Aortic smooth muscle cell (primary cell): ENCODE measurements at places on chromosomes 1 and 21. TPM values are rescaled to one million over a fixed set of nuclear protein-coding genes. Genes with fewer than 3 reads are reported as not detected.

Gene FNDC10
- 0.79 and 0.87 TPM in 2 replicates for total RNA-seq

Gene PRDM16
- total RNA-seq = 25.9 and 47.1 TPM in 2 replicates

Gene PAQR6
- total RNA-seq = 0.26 and 0.44 TPM in 2 replicates

Gene SPRR4
- not detected in 2 replicates for total RNA-seq

Gene CLCA1
- total RNA-seq = not detected in 2 replicates

Gene PGLYRP3
- total RNA-seq = not detected in 2 replicates

Gene IGSF5
- not detected in 2 replicates for total RNA-seq

Gene TDRD5
- not detected in 2 replicates for total RNA-seq

Gene BNIPL
- total RNA-seq = 0.25 and 0.40 TPM in 2 replicates

Gene TTLL10
- not detected in 2 replicates for total RNA-seq

Gene EVI5
- 92.9 and 108 TPM in 2 replicates for total RNA-seq

Gene GORAB
- total RNA-seq = 20.2 and 26.5 TPM in 2 replicates

Gene CAMK2N1
- 6.9 and 8.2 TPM in 2 replicates for total RNA-seq

Gene STUM
- total RNA-seq = not detected in 2 replicates

Gene CREB3L4
- total RNA-seq = 6.5 and 7.6 TPM in 2 replicates

Gene KPRP
- total RNA-seq = not detected in 2 replicates

Gene KRTAP23-1
- not detected in 2 replicates for total RNA-seq

Gene KRTAP10-6
- not detected in 2 replicates for total RNA-seq

Gene FCRL5
- total RNA-seq = not detected in 2 replicates

Gene DIPK1A
- total RNA-seq = 4.5 and 5.3 TPM in 2 replicates

Gene TSPAN2
- total RNA-seq = 0.12 and 0.13 TPM in 2 replicates

Gene HSF2BP
- total RNA-seq = 1.1 and 1.2 TPM in 2 replicates

Gene FCER1G
- not detected in 2 replicates for total RNA-seq

Gene RPTN
- total RNA-seq = not detected in 2 replicates

Gene ZNF695
- total RNA-seq = 1.4 and 2.2 TPM in 2 replicates

Gene F3
- total RNA-seq = 0.92 and 3.4 TPM in 2 replicates

Gene LAMTOR5
- total RNA-seq = 43.9 and 67.9 TPM in 2 replicates

Gene CRYAA
- not detected in 2 replicates for total RNA-seq

Gene KRTAP10-9
- total RNA-seq = not detected in 2 replicates

Gene DR1
- 28.9 and 43.8 TPM in 2 replicates for total RNA-seq

Gene NOS1AP
- under 0.01 TPM in 1 of 2 replicates, not detected in the other for total RNA-seq

Gene PTPN7
- not detected in 2 replicates for total RNA-seq

Gene PRR9
- not detected in 2 replicates for total RNA-seq

Gene OR2L5
- not detected in 2 replicates for total RNA-seq

Gene WNT2B
- 3.0 and 3.4 TPM in 2 replicates for total RNA-seq

Gene ANGPTL7
- total RNA-seq = not detected in 2 replicates

Gene HIPK1
- total RNA-seq = 22.6 and 23.5 TPM in 2 replicates

Gene CLIC6
- 0.12 and 0.13 TPM in 2 replicates for total RNA-seq

Gene IARS2
- 119 and 124 TPM in 2 replicates for total RNA-seq

Gene LCE5A
- total RNA-seq = not detected in 2 replicates

Gene PTGS2
- 32.6 and 181 TPM in 2 replicates for total RNA-seq

Gene FAM3B
- 0.13 TPM in 1 of 2 replicates, not detected in the other for total RNA-seq

Gene KRTAP21-2
- not detected in 2 replicates for total RNA-seq

Gene MEX3A
- total RNA-seq = 0.40 and 0.50 TPM in 2 replicates

Gene IFNGR2
- total RNA-seq = 61.4 and 68.8 TPM in 2 replicates

Gene EDARADD
- total RNA-seq = 0.68 and 2.5 TPM in 2 replicates

Gene SFN
- 0.40 TPM in 1 of 2 replicates, not detected in the other for total RNA-seq

Gene GPX7
- total RNA-seq = 36.6 and 39.1 TPM in 2 replicates

Gene CATSPERE
- 0.62 and 1.5 TPM in 2 replicates for total RNA-seq

Gene RXFP4
- 0.12 TPM in 1 of 2 replicates, not detected in the other for total RNA-seq

Gene TMPRSS2
- total RNA-seq = not detected in 2 replicates

Gene INSRR
- under 0.01 TPM in 1 of 2 replicates, not detected in the other for total RNA-seq

Gene ASCL5
- total RNA-seq = not detected in 2 replicates
